Gastrocnemius medialis (tissue), 4 donors: ENCODE measurements at places on chromosomes 3 and 15.
A peak's percentile ranks its signal among the peaks of the same experiment; 100 is the strongest.

- no peaks in the 10 kb centered on the region for H3K27me3 ChIP-seq
- no peaks in the 10 kb centered on the region for H3K36me3 ChIP-seq
- peaks cover 22% of the 10 kb centered on the region for H3K4me1 ChIP-seq
- no peak overlapping the region for H3K27ac ChIP-seq
- no peak overlapping the region for H3K4me3 ChIP-seq
These were observed 3.3 kb upstream of the UBL7 start for GRCh38 chr15:74464216-74464615.

DNA sequence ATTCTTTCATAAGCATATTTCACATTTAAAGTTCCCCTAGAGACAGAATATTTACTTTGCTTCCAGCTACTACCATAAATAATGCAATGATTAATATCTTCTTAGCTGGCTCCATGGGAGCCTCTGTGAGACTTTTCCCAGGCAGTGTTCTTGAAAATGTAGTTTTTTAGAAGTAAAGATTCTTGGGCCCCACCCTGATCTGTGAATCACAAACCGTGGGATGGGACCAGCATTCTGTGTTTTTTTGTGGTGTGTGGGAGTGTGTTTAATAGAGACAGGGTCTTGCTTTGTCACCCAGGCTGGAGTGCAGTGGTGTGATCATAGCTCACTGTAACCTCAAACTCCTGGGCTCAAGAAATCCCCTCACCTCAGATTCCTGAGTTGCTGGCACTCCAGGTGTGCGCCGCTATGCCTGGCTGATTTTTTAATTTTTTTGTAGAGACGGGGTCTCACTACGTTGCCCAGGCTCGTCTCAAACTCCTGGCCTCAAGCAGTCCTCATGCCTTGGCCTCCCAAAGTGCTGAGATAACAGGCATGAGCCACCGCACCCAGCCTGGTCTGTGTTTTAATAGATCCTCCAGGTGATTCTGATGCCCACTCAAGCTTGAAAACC lies 83.0 kb downstream of the KLHL25 start:
- DNase-seq, result no peak
- peaks cover 24% of the 10 kb centered on the region for H3K4me1 ChIP-seq
- H3K36me3 ChIP-seq, result peaks cover 69% of the 10 kb centered on the region
- H3K27me3 ChIP-seq, result no peaks in the 10 kb centered on the region
- H3K4me3 ChIP-seq, result no peak overlapping the region
- H3K27ac ChIP-seq, result peak overlapping the region; percentile 86

- H3K36me3 ChIP-seq, result no peaks in the 10 kb centered on the region
- DNase-seq, result no peak
- no peaks in the 10 kb centered on the region for H3K27me3 ChIP-seq
- H3K27ac ChIP-seq, result no peak overlapping the region
- no peak overlapping the region for H3K4me3 ChIP-seq
These were observed 50.0 kb upstream of the WNT5A start for GRCh38 chr3:55537129-55537528.

GRCh38 chr15:92157666-92158298 lies 235.9 kb upstream of the ST8SIA2 start:
- no peak overlapping the region for H3K4me3 ChIP-seq
- no peaks in the 10 kb centered on the region for H3K4me1 ChIP-seq
- no peak for DNase-seq
- no peak overlapping the region for H3K27ac ChIP-seq
- no peaks in the 10 kb centered on the region for H3K36me3 ChIP-seq
- no peaks in the 10 kb centered on the region for H3K27me3 ChIP-seq

DNA sequence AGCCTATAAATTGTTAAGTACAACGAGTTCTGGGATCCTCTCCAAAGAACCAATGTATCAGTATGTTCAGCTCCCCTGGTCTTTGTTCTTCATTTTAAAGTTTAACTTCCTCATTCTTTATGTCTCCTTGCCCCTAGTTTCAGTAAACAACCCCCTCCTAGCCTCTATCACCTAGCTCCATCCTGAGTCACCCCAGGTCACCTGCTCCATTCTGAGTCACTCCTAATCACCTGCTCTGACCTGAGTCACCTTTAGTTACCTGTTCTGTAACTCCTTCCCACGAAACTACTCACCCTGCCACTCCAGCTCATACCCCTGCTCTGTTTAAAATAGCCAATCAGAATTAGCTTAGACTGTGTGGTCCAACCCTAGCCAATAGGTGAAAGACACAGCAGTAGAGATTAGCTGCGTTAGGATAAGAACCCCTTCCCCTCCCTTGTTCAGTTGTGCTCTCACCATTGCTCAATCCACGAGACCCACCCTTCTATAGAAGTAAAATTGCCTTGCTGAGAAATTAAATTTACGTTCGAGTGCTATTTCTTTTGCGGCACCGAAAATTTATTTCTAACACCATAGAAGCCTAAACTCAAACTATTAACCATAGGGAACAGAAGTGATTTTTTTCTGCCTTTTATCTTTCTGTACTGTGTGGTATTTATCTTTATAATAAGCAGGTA lies 245.0 kb upstream of the ADAMTS9 start:
- no peak overlapping the region for H3K4me3 ChIP-seq
- no peaks in the 10 kb centered on the region for H3K27me3 ChIP-seq
- H3K36me3 ChIP-seq, result no peaks in the 10 kb centered on the region
- DNase-seq, result no peak
- no peak overlapping the region for H3K27ac ChIP-seq

DNA sequence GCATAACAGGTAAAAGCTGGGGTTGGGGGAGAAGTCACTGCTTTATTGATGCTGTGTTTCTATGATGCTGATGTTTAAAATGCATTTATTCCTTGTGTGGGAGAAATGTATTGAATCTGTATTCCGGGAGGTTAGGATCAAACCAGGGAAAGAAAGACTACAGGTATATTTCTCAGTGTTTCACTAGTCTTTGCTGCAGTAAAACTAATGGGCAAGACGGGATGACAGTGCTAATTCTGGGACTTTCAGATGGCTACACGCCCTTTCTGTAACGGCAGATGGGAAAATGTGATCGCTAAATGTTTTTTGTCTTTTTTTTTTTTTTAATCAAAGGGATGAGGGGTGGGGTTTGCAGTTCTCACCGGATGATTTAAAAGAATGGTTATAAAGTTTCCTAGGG lies 393 bp downstream of the CNTN6 start:
- no peaks in the 10 kb centered on the region for H3K36me3 ChIP-seq
- no peaks in the 10 kb centered on the region for H3K27me3 ChIP-seq
- H3K27ac ChIP-seq, result no peak overlapping the region
- no peak for DNase-seq
- no peaks in the 10 kb centered on the region for H3K4me1 ChIP-seq
